ENCODE measurements at places on chromosomes 3 and 15.
A peak's percentile ranks its signal among the peaks of the same experiment; 100 is the strongest.

GRCh38 chr15:77877869-77878577, 199.5 kb downstream of the TBC1D2B start:
- no peak for DNase-seq

DNA sequence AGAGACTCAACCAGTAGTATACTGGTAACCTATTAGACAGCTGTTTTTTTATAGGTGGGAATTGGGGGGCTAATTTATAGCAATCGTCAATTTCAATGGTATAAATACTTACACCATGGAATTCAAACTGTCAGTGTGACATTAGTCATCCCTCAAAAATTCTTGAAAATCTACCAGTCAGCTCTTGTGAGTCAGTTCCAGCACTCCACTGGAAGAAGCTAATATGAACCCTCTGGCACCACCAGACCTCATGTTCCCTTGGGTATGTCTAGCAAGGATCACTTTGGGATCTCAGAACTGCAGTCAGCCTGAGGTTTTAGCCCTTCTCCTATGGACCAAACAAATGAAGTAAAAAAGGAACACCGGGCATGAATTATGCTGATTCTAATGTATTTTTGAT, 11.8 kb upstream of the UACA start:
- DNase-seq = peak; percentile 64

GRCh38 chr15:43518197-43518761, 871 bp downstream of the MAP1A start:
- peak; percentile 21 for DNase-seq

GRCh38 chr3:121974601-121975111, 47.4 kb downstream of the ILDR1 start:
- peak; percentile 95 for DNase-seq

- DNase-seq = no peak
These were observed 334.4 kb downstream of the GBE1 start for GRCh38 chr3:81426826-81427577.

DNA sequence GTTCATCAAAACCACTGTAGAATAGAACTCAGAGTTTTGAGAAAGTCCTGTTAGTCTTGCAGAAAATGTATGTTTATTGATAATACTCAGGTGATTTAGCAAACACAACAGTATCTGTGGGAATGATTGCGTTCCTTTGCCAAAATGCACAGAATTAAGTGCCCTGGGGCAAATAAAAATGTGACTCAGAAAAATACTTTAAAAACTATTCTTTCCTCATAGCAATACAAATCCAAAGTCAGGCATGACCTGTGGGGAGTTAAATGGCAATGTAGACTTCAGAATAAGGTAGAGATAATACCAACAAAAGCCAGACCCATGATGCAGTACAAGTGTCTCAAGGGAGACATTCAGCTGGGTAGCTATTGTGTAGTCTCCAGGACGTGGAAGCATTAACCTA, 72.3 kb upstream of the SNTN start:
- peak; percentile 46 for DNase-seq
